ENCODE measurements at places on chromosomes 6 and 20.

DNA sequence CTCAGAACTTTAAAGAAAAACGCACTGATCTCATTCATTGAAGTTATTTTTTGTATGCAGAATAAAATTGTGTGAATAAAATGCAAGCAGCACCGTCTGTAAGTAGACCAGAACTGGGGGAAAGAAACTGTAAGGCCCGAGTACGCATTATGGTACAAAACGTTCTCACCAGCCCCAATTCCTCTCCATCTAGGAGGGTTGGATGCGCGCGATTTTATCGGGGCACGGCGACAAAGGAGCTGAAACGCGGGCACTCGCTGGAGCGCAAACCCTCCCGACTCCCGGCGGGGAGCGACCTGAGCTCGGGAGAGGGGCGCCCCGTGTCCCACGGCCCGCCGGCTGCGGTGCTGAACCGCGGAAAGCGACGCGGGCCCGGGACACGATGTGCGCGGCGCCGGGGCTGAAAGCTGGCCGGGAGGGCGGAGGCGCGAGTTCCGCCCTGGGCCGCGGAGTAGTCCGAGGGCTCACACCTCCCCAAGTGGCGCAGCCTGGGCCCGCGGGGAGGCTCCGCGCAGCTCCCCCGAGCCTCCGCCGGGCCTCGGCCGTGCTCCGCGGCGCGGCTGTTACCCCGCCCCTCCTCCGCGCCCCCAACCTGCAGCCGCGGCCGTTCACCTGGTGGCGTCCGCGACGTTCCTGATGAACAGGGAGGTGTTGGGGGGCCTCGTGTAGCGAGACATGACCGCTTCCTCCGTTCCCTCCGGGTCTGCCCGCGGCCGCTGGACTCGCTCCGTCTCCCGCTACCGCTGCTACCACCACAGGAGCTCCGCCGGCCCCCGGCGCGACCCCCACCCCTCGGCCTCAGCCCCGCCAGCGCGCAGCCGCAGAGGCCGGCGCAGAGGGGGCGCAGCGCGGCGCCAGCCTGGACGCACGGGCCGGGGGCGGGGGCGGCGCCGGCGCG, at the start of gene SRSF12:
Gene SRSF12 (minus strand): TSS at position 861 of the 898 bp plus-strand sequence. CDS start 184 bp downstream, at position 677.
- DNase-seq = peak; percentile 14

GRCh38 chr6:33894438-33894837, 90.6 kb upstream of the MLN start:
- no peak for DNase-seq

GRCh38 chr6:39335780-39336545, 13.5 kb upstream of the KCNK16 start:
- peak; percentile 91 for DNase-seq

DNA sequence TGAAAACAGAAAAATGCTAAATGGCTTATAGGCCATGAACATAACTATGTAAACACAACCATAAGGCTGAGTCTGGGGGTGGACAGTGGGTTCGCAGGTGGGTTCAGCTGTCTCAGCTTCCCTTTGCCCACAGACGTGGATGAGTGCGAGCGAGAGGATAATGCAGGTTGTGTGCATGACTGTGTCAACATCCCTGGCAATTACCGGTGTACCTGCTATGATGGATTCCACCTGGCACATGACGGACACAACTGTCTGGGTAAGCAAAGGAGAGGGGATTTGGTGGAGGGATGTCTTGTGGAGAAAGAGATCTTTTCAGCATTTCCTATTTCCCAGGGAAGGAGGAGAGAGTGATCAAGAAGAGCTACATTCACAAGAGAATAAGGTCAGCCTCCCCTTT, 14.7 kb downstream of the SCUBE3 start:
- no peak for DNase-seq

DNA sequence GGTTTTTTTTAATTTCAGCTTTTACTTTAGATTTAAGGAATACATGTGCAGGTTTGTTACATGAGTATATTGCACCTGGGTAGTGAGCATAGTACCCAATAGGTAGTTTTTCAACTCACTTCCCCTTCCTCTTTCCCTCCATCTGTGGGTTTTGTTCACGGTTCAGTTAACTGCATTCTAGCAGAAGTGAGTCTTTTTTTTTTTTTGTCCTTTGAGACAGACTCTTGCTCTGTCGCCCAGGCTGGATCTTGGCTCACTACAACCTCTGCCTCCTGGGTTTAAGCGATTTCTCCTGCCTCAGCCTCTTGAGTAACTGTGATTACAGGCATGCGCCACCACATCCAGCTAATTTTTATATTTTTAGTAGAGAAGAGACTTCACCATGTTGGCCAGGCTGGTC, 8.7 kb downstream of the UBR2 start:
- peak; percentile 56 for DNase-seq

DNA sequence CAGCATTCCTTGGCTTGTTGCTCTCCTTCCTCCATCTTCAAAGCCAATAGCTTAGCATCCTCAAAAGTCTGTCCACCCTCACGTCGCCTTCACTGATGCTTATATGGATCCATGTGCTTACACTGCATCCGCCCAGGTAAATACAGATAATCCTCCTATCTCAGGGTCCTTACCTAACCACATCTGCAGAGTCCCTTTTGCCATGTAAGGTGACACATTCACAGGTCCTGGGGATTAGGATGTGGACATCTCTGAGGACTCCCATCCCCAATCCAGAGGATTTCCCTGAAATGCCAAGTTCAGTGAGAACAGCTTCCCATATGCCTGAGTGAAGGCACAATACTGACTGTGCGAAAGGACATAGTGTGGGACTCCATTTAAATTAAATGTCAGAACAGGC, 25.4 kb downstream of the FKBP1A start:
- DNase-seq = no peak

DNA sequence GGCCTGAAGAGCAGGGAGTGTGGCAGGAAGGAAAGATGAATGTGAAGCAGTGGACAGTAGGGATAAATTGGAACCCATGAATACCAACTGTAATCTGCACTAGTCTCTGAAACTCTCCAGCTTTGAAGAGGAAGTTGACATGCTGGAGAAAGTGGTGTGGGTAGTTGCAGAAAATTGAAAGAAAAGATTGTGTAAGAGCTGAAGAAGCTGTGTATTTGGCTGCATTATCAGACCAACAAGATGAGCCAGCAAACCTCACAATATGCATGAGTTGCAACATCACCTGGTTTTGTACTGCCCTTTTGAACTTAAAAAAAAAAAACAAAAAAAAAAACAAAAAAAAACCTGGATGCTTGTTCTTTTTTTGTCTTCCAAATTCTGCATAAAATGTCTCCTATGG, 921.9 kb upstream of the EYS start:
- no peak for DNase-seq

DNA sequence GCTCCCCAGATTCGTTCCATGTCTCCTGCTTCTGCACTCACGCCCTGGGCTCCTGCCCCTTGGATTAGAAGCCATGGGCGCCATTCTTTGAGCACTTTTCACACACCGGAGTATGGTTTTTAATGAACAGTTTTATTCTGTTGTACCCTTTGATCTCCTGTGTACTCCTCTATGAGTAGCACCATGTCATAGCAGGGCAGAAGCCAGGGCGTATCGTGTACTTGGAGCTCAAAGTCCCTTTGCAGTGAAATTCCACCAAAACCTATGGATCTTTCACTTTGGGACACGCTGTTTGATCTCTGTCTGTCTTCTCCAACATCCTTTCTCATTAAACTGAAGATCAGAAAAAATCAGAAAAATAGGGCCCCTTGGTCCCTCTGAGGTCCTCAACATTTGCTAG, 275.3 kb downstream of the NRN1 start:
- DNase-seq = no peak

DNA sequence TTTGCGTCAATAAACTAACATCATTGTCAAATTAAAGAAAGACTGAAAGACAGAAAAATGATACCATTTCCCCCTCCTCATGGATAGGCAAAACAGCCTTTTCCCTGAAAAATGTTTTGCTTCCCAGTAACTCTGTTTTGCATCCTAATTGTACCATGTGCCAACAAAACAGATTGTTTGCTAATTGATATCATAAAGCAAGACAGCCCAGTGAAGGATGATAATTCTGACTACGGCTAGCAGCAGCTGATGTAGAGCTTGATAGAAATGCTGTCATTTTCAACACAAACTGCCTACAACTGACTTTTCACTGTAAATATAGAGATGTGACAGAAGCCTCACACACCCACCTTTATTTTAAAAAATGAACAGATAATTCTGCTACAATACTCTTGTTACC, 1061.6 kb downstream of the HACE1 start:
- no peak for DNase-seq

GRCh38 chr6:5217356-5217755, 43.4 kb downstream of the LYRM4 start:
- no peak for DNase-seq

- no peak for DNase-seq
Observed at GRCh38 chr6:148068437-148069061, 274.1 kb upstream of the SASH1 start.

DNA sequence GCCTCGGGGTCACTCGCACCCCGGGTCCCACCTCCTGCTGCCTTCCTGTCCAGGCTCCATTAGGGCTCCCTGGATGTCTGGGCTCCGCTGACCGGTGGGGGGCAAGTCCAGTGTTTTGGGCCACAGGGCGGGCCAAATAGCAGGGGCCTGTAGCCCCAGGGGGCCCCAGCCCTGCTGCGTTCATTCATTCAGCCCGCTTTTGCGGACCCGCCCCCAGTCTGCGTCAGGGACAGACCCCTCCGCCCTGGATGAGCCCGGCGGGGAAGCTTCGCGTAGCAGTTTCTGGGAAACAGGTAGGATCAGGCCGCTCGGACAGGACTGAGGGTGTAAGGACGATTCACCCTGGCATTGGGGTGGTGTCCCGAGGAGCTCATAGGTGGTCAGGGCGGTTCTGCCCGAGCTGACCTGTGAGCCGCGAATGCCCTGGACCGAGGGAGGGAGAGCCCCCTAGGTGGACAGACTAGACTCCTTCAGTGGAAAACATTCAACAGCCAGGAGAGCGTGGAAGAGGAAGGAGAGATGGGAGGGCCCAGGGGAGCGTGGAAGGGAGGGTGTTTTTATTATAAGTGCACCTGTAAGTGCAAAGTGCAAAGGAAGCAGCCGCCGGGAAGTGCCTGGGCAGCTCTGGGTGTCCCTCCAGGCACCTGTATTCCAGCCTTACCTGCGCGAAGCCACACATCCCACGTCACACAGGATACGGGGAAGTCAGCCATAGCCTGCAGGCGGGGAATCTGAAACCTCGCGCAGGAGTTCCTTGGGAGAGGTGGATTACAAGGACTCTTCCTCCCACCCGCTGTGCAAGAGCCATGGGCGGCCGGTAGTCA, 662 bp downstream of the ENTPD6 start:
- no peak for DNase-seq

DNA sequence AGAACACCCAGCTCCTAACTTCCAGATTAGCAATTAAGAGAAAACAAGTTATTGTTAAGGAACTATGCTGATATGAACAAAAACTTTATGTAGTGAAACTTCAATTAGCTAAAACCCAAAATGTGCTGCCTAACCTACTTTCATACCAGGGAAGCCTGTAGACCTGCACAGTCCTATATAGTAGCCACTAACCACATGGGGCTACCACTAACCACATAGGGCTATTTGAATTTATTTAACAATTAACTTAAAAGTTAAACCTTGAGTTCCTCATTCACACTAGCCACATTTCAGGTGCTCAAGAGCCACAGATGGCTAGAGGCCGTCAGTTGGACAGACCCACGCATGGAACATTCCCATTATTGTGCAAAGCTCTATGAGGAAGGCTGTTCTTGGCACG, 72.4 kb upstream of the LAMP5 start:
- no peak for DNase-seq

- DNase-seq = no peak
Observed at GRCh38 chr6:55636406-55637102, 57.6 kb upstream of the HMGCLL1 start.

- no peak for DNase-seq
Observed at GRCh38 chr6:169665289-169665688, 36.5 kb downstream of the WDR27 start.

DNA sequence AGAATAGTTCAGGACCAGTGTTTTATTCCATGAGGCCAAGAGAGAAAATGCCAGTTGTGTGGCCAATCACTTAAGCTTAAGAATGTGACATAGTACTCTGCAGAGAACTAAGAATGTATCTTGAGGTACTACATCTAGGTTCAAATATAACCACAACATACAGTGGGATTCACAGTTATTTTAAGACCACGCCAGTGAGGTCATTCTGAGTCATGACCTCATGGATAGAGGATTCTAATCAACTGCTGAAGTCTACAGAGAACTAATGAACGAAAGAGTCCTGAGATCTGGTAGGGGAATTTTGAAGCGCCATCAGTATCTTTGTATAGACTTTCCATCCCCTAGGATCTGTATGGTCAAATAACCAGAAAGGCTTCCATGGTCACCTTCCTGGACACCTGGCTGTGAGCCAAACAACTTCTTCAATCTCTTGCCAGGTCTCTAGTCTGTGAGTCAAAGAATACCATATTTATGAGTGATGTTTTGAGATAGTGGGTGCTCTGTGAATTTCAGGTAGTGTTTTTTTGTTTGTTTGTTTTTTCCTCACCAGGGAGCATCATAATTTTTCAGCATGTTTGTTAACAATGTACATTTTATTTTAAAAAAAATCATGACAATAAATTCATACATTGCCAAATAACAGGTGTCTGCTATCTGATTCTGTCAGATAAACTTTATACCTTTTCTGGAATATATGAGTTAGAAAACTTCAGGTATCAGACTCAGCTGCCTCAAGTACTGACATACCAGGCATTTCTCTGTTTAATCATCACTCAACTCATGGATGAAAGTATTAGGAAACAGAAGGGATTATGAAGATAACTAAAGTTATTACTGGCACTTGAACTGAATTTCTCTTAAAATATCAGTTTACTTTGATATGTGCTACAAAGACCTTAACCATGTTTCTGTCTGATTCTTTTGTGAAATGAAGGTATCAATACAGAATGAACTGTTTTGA, 217.9 kb downstream of the PLCB4 start:
- no peak for DNase-seq

GRCh38 chr20:45487231-45487635, 17.7 kb downstream of the WFDC2 start:
- DNase-seq = no peak

GRCh38 chr6:24847402-24847801, 48.7 kb upstream of the ARMH2 start:
- no peak for DNase-seq

GRCh38 chr20:43528258-43528875, 20.9 kb downstream of the L3MBTL1 start:
- DNase-seq = no peak

DNA sequence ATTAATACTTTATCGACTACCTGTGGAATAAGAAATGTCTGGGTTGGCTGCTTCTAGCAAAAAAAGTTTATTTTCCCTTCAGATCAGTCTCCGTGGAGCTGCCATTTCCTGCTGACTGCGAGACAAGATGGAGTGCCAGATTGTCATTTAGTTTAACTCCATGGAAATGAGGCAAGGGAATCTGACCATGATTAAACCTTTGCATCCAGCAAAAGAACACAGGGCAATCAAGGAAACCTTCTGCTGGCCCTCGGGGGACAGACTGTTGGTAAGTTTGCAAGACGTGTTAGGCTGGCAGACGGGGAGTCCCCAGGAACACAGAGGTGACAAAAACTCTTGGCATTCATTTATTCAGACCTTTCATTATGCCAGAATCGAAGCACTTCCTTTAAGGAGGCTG, 52.2 kb upstream of the SPACA1 start:
- DNase-seq = no peak

Data from GDM1 (cell line).